HTR-8/SVneo (cell line): ENCODE measurements at places on chromosomes 7 and 10.

- no peak for DNase-seq
Observed at GRCh38 chr10:104777086-104777799, 136.2 kb downstream of the SORCS3 start.

- no peak for DNase-seq
Observed at GRCh38 chr7:132771301-132771730, 195.0 kb upstream of the PLXNA4 start.

DNA sequence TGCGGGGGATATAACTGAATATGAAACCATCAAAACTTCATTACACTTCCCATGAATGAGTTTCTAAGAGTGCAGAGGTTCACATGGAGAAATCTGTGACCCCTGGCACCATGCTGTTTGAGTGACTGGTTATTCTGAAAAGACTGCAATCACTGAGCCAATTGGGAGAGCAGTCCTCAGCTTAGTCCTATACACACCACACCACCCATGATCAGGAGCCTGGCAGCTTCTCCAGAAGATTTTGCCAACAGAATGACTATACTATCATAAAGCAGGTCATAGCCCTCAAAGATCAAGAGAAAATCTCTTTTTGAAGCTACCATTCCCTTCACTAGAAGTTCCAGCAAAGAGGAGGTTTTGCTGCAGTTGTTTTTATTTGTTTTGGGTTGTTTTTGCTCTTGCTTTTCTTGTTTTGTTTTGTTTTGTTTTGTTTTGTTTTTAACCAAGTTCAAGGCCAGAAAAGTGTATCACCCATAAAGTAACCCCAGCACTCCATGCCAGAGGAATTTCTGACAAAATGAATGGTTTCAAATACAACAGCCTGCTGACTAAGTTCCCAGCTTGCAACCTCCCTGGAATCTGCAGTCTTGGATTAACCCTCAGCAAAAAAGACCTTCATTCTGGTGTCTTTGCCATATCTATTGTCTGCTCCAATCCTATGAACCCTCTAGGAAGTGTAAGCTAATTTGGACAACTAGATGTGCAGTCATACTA lies 19.7 kb upstream of the HGF start:
- no peak for DNase-seq

DNA sequence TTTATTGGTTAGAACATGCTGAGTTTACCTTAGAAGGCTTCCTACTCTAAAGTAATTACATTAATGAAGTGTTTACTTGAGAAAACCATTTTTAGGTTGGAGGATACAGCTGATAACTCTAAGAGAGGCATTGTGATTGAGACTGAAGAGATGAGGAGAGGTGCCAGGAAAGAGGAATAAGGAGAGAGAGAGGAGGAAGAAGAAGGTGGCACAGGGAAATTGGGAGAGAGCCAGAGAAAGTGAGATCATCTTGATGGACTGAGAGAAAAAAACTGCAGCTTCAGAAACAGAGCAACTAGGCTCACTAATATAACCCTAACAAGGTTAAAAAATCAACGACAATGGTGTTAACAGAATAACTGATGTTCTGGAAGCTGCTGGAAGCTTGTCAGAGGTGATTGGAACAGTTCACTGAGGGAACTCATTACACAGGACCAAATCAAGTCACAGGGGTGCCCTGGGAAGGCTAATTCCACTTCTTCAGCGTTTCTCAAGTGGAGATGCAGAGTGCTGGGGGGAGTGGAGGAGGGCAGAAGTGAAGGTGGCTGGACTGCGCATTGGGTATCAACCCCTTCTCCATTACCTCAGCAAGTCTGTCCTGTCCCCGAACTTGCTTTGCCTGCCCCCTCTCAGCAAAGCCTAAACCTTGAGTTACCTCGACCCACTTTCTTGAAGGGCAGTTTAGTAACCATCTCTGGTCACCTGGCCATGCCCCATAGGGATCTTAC lies 6.9 kb upstream of the SORBS1 start:
- no peak for DNase-seq

- DNase-seq = no peak
Observed at GRCh38 chr7:46386428-46387399, 465.6 kb upstream of the IGFBP3 start.

GRCh38 chr7:2109936-2110609 lies 122.7 kb downstream of the MAD1L1 start:
- DNase-seq = peak; percentile 89

DNA sequence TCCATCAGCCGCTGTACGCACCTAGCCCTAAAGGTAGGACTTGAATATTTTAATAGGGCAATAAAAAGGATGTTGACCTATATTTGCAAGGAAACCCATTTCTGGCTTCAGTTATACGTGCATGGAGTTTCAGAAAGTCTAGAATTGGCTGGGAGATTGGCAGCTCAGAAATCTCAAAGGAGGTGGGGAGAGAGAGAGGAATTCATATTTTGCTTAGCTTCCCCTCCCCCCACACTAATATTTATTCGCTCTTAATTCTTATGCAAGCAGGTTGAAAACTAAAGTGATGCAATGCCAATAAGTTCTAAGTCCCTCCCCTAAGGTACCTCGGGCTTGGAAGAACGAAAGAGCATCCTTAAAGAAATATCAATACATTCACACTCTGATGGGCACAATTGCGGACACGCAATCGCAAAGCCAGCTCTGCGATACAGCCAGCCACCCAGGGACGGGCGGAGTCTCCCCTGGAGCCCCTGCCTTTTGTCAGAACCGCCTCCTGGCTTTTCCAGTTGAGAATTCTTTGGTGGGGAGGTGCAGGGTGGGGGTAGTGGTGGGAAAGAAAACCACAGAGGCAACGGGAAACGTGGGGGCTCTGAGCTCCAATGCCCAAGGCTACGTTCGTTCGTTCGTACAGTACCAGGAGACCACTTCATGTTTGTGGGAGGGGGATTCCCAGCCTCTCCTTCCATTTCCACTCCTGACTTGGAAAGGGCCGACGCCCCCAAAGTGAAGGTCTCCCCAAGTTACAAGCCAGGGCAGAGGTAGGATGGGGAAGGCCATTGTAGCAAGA lies 1.3 kb downstream of the SHH start:
- no peak for DNase-seq

DNA sequence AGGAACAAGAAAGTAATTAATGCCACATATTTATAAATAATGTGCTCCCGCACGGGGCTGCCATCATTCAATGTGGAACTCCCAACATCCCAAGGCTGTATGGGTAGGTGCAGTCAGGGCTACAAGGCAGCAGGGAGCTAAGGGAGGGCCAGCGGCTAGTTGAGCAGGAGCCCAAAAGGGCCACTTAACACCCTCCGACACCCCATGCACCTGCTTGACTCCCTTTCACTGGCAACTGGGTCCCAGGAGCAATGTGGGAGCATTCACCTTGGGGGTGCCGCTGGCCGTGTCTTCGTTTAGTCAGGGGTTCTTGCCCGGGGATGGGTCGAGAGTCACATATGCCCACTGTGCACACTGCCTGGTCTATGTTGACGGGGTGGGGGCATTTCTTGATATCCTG lies 27.9 kb downstream of the SCART1 start:
- no peak for DNase-seq

DNA sequence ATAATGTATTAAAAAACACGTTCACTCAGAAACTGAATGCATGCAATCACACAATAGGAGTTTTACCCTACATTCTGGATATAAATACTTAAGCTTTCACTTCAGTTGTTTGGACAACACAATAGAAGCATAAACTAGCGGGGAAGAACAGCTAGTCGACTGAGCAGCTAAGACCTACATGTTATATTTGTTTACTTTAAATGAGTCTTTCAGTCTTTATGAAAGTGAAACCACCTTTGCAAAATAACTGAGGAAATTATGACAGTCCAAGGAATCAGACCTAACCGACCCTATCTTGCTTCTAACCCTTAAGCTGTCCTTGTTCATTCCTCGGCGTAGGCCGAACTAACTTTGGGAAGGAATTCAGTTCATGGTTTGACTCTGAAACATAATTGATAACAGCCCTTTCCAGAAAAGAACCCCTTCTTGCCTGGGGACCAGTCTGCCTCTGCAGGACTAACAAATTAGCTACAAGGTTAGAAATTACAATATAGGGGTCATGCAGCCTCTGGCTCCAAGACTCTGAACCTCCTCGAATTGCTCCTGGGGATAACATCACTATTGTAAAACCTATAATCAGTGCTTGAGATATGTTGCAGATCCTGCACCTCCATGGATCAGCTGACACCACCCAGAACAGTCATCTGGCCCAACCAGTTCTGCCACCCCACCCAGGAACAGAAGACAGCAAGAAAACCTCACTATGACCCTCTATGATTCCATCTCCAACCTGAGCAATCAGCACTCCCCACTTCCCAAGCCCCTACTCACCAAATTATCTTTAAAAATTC lies 185.1 kb upstream of the KLF6 start:
- DNase-seq = no peak

DNA sequence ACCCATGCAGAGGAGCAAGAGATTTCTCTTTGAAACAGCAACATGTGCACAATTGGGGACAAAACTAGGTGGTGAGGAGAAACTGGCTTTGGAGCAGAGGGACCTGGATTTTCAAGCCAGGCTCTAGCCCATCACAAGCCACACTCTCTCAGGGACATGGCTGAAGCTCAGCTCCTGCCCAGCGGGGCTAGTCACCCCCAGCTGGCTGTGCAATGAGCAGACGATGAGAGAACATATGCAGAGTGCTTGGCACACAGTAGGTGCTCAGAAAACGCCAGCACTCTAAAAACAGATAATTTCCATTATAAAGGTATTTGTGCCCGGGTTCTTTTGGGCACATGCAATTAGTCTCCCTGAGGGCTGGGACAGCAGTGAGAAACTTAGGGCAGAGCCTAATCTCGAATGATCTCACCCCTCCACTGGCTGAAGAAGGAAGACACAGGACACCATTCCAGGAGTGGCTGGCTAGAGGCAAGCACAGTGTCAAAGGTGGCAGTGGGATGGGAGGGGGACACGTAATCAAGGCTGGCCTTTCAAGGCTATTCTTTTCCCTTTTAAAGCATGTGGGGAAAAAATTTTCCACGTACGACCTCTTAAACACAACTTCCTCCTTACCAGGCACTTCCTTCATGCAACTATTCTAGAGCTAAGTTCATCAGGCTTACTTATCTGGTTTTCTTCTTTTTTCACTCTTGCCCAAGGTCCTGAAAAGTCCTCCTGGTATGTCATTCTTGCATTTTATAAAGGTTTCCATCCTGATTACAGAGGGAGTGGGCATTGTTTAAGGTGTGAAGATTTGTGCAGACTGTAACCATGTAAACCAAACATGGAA lies 15.1 kb downstream of the FAM53B start:
- no peak for DNase-seq

DNA sequence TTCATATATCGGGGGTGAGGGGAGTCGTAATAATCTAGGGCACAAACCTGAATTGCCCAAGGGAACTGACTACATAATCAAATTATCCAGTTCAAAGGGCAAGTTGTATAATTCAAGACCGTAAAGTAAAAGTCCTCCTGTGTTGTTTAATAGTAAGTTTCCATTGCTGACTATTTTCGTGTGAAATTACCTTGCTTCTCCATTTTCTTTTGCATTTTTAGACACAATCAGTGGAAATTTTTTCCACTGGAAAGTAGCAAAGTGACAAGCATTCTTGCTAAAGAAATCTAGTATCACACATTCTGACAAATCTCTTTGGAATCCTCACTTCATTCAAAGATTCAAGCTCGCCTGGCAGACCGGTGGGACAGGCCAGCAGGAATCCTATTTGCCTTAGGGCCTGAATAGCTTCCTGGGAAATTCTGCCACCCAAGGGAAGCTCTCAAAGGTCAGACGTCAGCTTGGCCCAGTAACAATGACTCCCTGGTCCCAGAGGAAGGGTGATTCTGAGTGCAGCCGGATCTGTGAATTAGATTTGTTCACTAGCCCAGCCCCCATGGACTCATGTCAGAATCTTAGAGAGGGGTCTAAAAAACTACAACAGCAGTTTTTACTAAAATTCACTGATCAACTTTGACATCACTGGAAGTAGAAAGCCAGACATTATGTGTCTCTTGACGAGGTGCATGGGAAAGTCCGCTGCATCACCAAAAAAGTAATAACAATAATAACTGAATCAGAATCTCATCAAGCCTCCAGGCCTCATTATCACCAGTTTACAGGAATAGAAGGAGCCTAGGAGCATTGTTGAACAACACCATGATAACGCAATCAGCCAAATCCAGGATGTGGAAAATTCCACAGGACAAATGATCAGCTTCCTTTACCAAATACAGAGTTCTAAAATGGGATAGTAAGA lies 161.0 kb downstream of the SKIDA1 start:
- DNase-seq = peak; percentile 68

- DNase-seq = no peak
Observed at GRCh38 chr10:14023673-14024328, 306.9 kb downstream of the FRMD4A start.

GRCh38 chr10:126687121-126687606 lies 16.7 kb upstream of the C10orf90 start:
- no peak for DNase-seq

DNA sequence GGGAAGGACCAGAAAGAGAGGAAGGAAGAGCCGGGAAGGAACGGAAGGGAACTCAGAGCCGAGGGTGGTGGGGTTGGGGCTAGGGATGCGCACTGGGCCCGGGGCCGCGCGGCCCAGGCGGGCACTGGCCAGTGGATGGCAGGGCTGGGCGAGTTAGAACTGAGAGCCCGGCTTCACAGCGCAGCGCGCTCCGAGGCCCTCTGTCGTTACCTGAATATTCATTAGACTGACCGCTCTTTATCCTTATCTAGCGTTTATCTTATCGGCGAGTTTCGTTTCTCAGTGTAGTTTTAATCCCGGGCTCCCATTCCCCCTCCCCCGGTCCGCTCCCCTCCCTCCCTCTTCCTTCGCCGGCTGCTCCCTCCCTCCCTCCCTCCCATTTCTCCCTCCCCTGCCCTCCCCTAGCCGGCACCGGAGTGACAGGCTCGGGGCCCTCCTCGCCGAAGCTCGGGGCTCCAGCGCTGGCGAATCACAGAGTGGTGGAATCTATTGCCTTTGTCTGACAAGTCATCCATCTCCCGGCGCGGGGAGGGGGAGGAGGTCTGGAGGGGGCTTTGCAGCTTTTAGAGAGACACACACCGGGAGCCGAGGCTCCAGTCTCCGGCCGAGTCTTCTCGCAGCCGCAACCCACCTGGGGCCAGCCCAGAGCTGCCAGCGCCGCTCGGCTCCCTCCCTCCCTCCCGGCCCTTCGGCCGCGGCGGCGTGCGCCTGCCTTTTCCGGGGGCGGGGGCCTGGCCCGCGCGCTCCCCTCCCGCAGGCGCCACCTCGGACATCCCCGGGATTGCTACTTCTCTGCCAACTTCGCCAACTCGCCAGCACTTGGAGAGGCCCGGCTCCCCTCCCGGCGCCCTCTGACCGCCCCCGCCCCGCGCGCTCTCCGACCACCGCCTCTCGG lies at the start of gene PAX2:
TSS of gene PAX2 (plus strand) at position 596 of the 895 bp plus-strand sequence. CDS start 679 bp downstream, outside the sequence.
- no peak for DNase-seq

DNA sequence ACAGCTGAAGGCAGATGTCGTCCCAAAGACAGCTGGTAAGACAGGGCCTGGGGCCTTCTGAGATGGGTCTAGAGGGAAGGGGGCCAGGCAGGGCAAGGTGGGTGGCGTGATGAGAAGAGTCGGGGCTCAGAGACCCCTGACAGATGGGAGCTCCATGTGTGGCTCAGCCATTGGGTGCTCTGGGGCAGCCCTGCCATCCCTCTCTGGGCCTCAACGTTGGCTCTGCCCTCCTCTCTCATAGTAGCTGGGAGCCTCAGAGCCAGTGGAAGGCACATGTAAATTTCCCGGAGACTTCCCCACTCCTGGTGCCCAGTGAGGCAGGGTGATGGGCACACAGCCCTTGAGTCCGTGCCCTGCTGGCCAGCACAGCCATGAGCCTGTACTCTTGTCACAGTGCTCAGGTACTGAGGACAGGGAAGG lies 1.8 kb downstream of the PPIF start:
- DNase-seq = no peak
